Omental fat pad (tissue), 4 donors: ENCODE measurements at places on chromosomes 3 and 15.

- DNase-seq, result no peak
These were observed 46.2 kb downstream of the NOX5 start for GRCh38 chr15:69060744-69061143.

DNA sequence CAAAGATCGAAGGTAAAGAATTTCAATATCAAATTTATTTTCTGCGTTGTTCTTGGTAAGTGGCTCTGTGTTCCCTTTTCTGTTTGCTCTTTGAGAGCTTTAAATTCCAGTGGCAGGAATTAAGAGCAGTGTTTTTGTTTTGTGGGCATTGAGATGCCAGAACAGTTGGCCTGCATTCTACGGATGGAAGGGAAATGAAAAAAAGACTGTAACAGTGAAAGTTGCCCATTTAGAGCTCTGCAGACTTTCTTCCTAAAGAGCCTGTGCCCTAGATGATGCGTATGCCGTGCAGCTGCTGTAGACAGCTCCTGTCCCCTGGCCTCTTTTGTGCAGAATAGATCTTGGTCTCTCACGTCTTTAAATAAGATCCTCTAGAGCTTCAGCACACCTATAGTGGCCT is 58.8 kb downstream of the KAT2B start:
- DNase-seq, result no peak

DNA sequence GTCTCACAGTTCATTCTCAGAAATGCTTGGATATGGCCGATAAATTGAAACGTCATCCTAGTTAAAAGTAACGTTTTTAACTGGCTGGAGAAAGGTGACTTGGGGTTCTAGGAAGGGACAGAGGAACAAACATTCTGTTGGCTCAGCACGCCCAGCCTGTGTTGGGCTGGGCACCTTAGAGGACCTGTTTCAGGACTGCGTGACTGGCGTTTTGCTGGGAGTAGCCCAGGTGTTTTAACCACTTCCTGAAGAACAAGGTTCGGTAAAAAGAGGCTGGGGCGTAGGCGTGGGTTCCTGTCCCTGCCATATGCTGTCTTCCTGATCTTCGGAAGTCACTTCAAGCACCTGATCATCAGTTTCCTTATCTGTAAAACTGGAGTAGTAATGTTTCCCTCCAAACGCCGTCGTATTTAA is 1.1 kb upstream of the TLNRD1 start:
- DNase-seq, result no peak

- no peak for DNase-seq
These were observed 16.1 kb downstream of the RYR3 start for GRCh38 chr15:33326908-33327307.

DNA sequence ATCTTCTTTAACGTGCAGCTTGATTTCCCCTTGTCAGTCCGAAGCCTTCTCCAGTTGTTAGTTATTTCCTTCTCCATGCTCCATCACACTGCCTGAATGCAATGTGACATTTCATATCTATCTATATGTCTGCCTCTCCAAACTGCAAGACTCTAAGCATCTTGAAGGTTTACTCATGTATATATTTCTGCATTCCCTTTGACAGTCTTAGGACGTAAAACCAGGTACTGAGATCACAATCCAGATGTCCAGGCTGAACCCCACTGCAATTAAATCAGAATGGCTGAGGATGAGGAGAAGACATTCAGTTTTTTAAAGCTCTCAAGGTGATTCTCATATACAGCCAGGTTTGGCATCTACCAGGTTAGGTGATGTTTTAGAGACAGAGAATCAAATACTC is 6.1 kb upstream of the SATB1 start:
- DNase-seq, result no peak

GRCh38 chr3:31927811-31928210 is 53.3 kb downstream of the OSBPL10 start:
- no peak for DNase-seq

GRCh38 chr3:182092662-182093262 is 381.0 kb downstream of the SOX2 start:
- no peak for DNase-seq

DNA sequence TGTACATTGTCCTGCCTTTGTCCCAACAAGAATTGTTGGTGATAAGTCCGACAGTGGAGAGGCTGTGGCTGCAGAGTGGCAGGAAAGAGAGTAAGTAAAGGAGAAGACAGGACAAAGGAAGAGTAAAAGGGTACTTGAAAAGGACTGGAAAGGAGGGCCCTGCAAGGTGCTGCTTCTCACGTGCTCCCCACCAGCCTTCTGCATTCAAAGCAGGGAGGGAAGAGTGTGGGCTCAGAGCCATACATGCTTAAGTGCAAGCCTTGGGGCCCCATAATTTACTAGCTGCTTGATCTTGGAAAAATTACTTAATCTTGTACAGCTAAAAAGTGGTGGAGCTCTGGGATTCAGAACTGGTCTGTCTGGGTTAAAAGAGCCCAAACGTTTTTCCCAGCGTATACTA is 29.9 kb downstream of the MME start:
- no peak for DNase-seq

DNA sequence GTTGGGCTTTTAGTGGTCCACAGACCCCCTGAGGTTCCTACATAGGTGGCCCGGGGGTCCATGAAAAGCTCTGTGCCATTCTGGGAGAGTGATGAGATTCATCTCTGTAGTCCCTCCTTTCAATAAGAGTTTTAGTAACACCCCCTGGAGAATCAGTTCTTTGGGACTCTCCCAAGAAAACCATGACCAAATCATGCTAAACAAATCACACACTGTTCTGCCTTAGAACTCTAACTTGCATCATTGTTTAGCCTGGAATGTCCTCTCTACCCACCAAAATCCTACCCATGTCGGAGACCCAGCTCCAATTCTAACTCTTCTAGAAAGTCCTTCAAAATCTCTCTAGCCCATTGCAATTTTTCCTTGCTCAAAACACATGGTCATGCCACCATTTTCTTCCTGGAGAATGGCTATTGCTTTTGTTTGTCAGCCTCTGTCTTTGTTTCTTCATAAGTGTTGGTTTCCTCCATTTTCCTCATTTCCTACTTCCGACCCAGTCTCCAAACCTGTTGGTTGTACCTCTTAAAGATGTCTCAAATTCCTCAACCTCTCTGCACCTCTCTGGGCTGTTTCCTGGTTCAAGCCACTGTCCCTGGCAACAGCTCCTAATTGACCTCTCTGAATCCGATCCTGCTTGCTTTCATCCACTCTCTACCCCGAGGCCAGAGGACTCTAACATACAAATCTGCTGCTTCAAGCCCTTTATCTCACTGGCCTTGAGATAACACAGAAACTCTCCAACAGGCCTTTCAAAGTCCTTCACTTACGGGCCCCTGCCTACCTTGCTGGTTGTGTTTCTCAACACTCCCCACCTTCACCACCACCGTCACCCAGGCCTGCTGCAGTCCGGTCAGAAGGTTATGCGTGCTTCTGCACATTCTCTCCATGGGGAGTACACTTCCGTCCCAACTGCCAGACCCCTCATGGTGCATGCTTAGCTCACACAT is 23.7 kb downstream of the CYP19A1 start:
- no peak for DNase-seq

- no peak for DNase-seq
These were observed 350.7 kb downstream of the NSUN3 start for GRCh38 chr3:94413336-94414108.

DNA sequence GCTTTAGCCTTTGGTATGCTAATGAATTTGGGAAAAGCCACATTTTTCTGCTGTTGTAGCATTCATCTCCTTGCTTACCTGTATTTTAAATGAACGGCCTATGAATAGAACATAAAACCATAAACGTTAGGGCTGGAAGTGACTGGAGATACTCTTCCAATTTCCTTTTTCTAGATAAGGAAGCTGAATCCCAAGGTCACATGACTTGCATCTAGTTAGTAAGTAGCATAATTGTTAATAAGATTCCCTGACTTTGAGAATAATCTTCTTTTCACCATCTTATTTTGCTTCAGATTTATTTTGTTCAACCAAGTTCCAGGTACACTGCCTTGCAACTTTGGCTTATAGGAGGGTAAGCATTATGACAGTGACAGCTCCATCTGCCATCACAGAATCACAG is 20.7 kb upstream of the EDEM1 start:
- DNase-seq, result no peak

GRCh38 chr3:69999140-70000027 is at the start of gene SAMMSON:
Gene SAMMSON, plus strand, starts transcription at chr3:69999733.
- no peak for DNase-seq

DNA sequence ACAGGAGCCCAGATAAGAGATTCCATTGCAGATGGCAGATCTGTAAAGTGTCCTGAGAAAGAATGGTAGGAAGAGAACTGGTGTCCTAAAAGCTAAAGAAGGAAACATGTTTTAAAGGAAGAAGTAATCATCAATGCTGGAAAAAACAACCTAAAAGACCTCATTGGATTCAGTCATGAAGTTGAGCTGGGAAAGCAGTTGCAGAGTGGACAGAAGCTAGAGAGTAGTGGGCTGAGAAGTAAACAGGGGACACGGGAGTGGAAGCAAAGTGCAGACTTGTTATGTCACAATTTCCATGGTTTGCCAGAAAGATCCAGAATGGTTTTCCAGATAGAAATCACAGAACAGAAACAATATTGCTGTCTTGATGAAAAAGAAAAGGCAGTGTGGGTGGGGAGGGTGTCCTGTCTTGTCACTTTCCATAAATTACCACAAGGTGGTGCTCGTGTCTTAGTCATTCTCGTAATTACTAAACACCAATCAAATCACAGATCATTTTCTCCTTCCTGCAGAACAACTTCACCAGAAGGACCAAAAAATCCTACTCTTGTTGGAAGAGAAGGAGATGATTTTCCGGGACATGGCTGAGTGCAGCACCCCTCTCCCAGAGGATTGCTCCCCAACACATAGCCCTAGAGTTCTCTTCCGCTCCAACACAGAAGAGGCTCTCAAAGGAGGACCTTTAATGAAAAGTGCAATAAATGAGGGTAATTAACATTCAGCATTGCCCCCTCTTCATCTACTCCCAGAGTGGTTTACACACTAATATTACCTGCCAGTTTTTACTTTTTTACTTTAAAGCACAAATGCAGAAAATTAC is 64.5 kb downstream of the KLHL25 start:
- DNase-seq, result no peak

GRCh38 chr3:107985496-107985895 is 105.3 kb downstream of the CD47 start:
- no peak for DNase-seq

- DNase-seq, result no peak
These were observed 146.0 kb downstream of the CHST2 start for GRCh38 chr3:143265501-143266070.

- DNase-seq, result no peak
These were observed 3.9 kb downstream of the SCN5A start for GRCh38 chr3:38645601-38646000.

DNA sequence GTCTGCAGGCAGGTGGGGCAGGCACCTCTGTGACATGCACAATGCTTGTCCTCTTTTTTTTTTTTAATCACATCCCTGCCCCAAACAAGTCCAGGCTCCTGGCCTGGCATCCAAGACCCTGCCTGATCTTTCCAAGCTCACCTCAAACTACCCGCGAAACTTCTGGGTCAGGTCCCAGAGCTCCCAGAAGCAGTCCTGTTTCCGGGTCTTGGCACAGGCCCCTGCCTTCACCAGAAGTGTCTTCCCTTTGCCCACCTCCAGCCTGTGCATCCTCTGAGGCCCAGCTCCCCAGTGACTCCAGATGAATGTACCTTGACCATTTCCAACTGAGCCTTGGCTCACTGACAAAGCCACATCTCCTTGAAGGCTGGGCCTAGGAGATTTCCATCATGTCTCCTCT is 23.0 kb downstream of the PLA2G4E start:
- DNase-seq, result no peak

- DNase-seq, result no peak
These were observed 107.7 kb upstream of the TSC22D2 start for GRCh38 chr3:150300388-150300787.

DNA sequence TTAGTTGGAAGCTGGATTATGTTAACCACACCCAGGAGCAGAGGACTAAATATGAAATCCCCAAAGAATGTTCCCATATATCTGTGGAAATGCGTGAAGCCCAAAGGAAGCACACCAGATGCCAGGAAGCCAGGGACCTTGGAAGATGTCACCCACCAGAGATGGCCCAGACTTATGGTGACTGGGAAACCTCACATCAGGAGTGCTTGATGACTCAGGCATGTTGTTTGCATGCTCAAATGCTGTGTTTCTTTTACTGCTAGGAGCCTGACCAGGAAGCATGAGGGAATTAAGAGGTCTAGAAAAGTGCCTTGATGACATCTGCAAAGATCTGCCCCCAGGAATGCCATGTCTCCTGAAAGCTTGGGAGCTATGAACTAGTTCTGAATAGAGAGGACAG is 109.0 kb upstream of the SLC2A2 start:
- no peak for DNase-seq

GRCh38 chr15:36734366-36734765 is 154.9 kb downstream of the CDIN1 start:
- DNase-seq, result no peak

GRCh38 chr3:27575499-27575898 is 91.3 kb upstream of the SLC4A7 start:
- no peak for DNase-seq

DNA sequence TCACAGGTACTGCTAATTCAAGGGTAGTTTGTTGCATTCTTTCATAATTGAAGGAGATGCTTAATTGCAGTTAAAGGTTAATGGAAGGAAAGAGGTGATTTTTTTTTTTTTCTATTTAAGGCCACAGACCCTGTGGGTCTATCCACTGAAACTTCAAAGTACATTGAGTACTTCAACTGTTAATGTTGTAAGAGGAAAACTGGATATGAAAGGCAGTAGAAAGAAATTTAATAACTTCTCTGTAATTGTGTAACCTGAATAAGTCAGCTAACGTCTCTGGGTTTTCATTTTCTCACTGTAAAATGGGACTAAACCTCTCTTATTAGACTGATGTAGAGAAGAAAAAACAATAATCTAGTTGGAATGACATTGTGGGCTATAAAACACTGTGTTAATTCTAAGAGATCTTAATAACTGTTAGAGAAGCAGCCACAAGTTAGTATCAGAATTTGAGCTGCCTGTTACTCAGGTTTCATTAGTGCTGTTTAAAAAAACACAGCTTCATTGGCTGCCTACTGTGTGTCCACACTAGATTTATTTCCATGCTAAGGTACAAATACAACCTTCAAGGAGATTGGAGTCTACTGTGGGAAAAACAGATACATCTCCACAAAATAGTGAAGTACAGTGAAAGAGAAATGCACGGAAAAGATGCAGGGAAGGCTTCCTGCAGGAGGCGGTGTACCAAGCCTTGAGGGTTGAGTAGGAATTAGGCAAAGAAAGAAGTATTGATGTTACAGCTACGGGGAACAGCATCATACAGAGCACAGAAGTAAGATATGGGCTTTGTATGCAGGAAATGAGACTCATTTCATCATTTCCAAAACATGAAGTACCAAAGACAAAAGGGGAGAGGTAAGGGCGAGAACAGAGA is 483.6 kb downstream of the TAFA4 start:
- DNase-seq, result no peak
